AG20443 (cell line): ENCODE measurements at places on chromosomes 3 and 15.

GRCh38 chr15:77387365-77388105 lies 32.4 kb downstream of the PEAK1 start:
- no peak for DNase-seq

DNA sequence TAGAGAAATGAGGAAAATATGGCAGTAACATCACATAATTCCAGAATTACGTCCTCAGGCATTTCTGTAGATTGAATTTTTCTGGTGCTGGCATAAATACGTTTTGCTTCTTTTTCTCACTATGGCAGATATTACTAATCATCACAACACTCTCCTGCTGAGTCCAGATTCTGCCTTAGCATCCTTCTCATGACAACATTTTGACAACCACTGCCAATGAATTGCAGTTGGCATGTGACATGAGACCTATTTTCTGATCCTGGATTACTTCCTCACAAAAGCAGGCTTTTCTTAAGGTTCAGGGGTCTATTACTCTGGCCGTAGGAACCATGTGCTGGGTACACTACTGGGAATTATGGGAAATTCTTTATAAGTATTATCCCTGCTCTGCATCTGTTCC lies 22.5 kb upstream of the ARL6 start:
- no peak for DNase-seq

- peak; percentile 51 for DNase-seq
Observed at GRCh38 chr3:123067689-123068600, 1.1 kb downstream of the PDIA5 start.

DNA sequence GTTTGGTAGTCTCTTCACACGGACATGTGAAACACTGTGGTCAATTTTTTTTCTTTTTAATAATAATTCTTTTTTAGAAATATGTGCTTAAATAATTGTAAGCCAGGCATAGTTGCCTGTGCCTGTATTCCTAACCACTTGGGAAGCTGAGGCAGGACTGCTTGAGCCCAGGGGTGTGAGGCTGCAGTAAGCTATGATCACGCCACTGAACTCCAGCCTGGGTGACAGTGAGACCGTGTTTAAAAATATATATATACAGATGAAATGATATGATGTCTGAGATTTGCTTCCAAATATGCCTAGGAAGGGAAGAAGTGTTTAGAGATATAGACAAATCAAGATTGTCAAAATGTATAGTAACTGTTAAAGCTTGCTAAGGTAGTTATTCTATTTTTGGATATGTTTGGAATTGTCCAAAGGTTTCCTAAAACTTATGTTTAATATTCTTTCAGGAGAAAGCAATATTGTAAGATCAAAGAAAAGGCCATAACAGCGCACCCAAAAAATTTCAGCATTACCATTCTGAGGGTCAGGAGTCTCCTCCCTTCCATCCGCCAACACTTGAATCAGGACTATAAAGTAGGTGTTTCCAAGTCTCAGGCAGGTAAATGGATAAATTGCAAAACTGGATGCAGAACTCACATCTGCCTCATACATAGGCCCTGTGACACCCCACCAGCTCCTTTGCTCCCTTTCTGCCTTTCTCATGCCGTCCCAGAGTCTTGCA lies 532 bp upstream of the SELENOT start:
- DNase-seq, result no peak

- DNase-seq, result no peak
Observed at GRCh38 chr3:30623351-30623750, 16.9 kb downstream of the TGFBR2 start.

- DNase-seq, result peak; percentile 42
Observed at GRCh38 chr3:36362216-36362615, 18.1 kb upstream of the STAC start.

DNA sequence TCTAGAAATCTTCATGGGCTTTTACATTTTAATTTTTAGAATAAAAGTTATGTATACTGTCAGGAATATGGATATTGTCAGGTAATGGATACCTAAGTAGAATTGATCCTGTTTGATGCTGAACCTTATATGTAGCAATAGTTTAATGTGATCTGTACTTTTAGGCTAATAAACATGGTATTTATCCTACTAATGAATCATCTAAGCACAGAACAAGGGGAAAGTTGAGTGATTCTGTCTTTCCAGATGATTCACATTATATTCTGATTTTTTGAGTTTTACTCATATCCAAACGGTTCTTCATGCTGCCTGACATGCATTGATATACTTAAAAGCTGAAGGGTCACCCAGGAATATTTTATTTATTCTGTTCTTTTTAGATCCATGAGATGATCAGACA lies 34.5 kb downstream of the FANCI start:
- DNase-seq, result no peak

DNA sequence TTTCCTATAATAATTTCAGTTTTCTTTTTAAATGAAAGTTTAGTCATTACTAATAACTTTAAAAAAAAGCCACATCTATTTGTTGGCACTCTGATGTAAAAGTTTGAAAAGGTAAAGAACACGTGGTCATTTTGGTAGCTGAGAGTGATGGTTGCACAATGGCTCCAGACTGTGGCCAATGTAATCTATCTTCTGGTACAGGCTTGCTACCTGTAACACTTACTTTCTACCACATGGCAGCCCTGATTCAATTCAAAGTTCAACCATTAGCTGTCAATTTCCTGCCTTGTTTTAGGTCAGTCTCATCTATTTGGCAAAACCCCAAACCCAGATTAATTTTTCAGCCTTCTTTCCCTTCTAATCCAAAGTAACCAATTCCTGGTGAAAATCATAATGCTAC lies 126.1 kb downstream of the TUSC7 start:
- DNase-seq, result no peak

DNA sequence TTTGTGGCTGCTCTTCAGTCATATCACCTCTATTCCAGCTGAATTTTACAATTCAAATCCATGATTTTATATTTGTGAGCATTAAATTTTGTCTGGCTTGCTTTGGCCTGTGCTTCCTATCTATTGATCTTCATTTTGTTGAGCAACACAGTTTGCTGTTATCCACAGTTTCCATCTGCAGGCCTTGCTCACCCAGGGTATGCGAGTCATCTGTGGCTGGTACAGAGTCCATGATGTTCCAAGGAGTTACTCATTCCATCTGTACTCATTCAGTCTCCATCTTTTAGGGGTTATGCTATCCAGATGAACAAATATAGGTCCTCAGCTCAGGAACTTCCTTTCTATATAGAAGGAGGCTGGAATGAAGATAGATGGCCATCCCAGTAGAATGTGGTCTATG lies 70.1 kb upstream of the CCK start:
- no peak for DNase-seq

DNA sequence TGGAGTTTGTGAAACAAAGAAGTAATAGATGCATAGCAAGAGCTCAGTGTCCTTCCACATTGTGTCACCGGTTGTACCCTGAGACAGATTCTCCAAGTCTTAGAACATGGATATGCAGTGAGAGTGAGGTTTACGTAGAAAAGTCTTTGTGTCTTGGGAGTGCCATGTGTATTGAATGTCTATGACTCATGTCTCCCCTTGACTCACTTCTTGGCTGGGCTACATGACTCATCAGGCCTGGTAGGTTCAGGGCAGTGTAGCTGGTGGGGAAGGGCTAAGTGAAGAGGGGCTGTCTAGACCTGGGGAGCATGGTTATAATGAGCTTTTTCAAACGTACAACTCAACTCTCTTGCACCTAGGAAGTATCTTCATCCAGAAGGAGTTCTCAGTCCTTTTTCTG lies 167.4 kb downstream of the GAP43 start:
- DNase-seq, result peak; percentile 84

- DNase-seq, result no peak
Observed at GRCh38 chr3:127814325-127814781, 8.0 kb downstream of the MGLL start.

- DNase-seq, result no peak
Observed at GRCh38 chr15:89130201-89130600, 41.9 kb downstream of the ABHD2 start.

- DNase-seq, result no peak
Observed at GRCh38 chr3:162094301-162094700, 597.7 kb downstream of the OTOL1 start.

GRCh38 chr3:120450600-120451271 lies at the start of gene FSTL1:
FSTL1 (minus strand) TSS chr3:120450992; CDS start chr3:120450746, 246 bp downstream.
- peak; percentile 90 for DNase-seq

- peak; percentile 16 for DNase-seq
Observed at GRCh38 chr3:66113542-66113941, 74.8 kb upstream of the MAGI1 start.

DNA sequence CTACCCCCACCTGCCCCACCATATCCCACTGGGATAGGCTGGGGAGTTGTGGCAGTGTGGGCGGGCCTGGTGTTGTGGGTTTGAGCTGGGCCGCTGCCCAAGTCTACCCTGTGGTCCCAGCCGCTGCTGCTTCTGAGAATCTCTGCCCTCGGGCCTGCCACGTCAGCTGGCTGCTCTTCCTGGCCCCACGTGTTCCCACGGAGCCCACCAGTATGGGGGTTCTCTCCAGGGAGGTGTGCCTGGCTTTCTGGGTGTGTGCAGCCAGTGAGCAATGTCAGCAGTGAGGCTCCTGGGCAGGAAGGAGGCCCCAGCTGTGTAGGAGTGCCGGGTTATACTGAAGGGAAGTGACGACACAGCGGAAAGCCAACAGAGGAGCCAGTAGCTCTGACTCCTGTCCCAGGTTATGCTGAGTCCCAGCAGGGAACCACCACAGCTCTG lies 10.5 kb downstream of the GNAI2 start:
- peak; percentile 81 for DNase-seq

- no peak for DNase-seq
Observed at GRCh38 chr15:77076323-77076915, 5.5 kb upstream of the TSPAN3 start.

GRCh38 chr3:152709659-152710058 lies 125.3 kb upstream of the P2RY1 start:
- no peak for DNase-seq

DNA sequence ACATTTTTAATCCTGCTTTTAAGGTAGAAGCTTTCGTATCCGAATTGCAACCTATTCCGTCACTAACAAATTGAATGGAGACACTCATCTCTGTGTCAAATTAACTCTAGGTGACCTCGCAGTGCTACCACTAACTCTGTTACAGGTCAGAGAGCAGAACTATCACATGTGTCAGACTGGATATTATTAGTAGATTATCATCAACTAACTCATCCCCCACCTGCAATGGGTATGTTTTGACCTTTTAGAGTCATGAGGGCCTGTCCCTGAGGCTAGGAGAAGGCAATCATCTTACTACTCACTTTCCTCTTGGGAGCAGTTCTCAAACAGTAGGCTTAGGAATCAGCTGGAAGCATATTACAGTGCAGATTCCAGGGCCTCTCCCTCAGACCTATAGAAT lies 2.0 kb downstream of the GLDN start:
- DNase-seq, result no peak

DNA sequence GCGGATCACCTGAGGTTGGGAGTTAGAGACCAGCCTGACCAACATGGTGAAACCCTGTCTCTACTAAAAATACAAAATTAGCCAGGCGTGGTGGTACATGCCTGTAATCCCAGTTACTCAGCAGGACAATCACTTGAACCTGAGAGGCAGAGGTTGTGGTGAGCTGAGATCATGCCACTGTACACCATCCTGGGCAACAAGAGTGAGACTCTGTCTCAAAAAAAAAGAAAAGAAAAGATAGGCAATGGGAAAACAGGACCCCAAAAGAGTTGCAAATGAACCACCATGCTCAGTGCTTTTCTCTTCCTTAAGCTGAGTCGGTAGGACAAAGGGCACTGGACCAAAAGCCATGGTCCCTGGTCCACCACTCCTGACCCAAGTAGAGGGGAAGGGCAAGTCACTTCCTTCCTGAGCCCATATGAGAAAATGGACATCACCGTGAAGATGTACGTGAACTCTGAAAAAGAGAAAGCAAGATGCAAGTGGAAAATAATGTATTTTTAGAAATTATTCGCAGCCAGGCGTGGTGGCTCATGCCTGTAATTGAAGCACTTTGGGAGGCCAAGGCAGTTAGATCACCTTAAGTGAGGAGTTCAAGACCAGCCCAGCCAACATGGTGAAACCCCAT lies 2.6 kb downstream of the ITGB5 start:
- no peak for DNase-seq

DNA sequence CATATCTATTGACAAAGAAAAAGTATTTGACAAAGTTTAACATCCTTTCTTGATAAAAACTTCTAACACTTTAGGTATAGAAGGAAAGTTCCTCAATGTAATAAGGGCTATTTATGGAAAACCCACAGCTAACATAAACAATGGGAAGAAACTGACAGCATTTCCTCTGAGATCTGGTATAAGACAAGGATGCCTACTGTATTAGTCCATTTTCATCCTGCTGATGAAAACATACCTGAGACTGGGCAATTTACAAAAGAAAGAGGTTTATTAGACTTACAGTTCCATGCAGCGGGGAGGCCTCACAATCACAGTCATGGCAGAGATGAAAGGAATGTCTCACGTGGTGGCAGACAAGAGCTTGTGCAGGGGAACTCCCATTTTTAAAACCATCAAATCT lies 17.8 kb upstream of the CLDN1 start:
- no peak for DNase-seq

GRCh38 chr15:92906020-92906419 lies 5.9 kb downstream of the CHD2 start:
- no peak for DNase-seq

DNA sequence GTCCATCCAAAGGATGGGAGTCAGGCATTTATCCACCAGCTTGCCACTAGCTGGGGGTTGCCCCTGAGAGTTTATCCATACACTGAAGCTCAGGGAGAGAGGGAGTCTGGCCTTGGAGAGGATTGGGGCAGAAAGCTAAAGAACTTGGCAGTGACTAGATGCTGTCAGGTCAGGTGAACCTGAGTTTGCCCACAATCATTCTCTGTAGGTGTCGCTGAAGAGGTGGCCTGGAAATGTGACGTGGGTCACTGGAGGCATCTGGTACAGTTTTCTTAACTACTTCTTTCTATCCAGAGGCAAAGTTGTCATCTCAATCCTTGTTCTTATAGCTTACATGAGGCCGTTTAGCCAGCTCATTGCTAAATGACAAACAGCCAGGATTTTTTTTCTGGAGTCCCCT lies 298.0 kb upstream of the CTNNB1 start:
- no peak for DNase-seq

- DNase-seq, result no peak
Observed at GRCh38 chr3:128496019-128496601, 3.1 kb upstream of the GATA2 start.

GRCh38 chr3:134545818-134546217 lies 60.0 kb downstream of the CEP63 start:
- DNase-seq, result no peak

DNA sequence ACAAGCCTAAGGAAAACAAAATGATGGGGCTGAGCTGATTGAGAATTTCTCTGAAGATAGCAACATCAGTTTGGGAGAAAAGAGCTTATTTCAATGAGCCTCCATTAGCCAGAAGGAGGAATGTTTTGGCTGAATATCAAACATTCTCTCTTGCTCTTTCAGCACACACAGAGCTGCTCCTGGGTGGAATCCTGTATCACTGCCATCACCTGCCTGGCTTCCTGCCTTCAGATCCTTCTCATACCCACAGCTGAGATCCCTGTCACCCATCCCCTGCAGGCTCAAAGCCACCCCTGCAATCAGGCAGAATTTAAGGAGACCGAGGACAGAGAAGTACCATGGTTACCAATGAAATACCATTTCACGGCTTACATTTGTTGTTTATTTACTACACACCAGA lies 27.2 kb upstream of the SYN2 start:
- DNase-seq, result no peak
